ENCODE measurements at places on chromosomes 2 and 18. TPM values are rescaled to one million over a fixed set of nuclear protein-coding genes. Genes with fewer than 3 reads are reported as not detected.

Gene MBOAT2
- total RNA-seq: 5.3 TPM

Gene AKAIN1
- not detected for total RNA-seq

Gene RNF138
- 81.0 TPM for total RNA-seq

Gene CD302
- total RNA-seq: 0.54 TPM

Gene CHMP1B
- 24.4 TPM for total RNA-seq

Gene BCL11A
- not detected for total RNA-seq
